ENCODE measurements at places on chromosomes 16 and 17.

DNA sequence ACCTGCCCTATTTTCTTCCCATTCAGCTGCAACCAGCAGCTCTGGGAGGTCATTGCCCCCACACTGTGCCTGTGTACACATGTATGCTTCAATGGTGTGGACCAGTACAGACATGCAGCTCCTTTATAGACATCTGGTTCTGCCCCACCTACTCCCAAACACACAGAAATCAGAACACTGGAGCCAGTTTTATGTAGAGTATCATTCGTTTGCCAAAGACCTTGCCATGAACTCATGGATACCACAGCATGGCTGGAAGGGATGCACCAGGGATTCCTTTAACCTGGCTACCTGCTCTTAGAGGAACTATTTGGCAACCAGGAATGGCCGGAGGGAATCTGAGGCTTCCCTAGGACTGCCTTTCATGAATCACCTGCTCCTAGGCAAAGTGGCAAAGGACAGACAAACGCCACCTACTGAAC, 60.4 kb downstream of the ZFHX3 start:
- DNase-seq, result no peak

- DNase-seq, result no peak
These were observed 1373.8 kb upstream of the GOT2 start for GRCh38 chr16:60107871-60108270.

- DNase-seq, result no peak
These were observed 75.8 kb downstream of the TEX14 start for GRCh38 chr17:58615768-58616659.

- DNase-seq, result no peak
These were observed 470 bp upstream of the GGT6 start for GRCh38 chr17:4560837-4561256.

GRCh38 chr17:37131669-37132611, 183.2 kb downstream of the AATF start:
- DNase-seq, result no peak

DNA sequence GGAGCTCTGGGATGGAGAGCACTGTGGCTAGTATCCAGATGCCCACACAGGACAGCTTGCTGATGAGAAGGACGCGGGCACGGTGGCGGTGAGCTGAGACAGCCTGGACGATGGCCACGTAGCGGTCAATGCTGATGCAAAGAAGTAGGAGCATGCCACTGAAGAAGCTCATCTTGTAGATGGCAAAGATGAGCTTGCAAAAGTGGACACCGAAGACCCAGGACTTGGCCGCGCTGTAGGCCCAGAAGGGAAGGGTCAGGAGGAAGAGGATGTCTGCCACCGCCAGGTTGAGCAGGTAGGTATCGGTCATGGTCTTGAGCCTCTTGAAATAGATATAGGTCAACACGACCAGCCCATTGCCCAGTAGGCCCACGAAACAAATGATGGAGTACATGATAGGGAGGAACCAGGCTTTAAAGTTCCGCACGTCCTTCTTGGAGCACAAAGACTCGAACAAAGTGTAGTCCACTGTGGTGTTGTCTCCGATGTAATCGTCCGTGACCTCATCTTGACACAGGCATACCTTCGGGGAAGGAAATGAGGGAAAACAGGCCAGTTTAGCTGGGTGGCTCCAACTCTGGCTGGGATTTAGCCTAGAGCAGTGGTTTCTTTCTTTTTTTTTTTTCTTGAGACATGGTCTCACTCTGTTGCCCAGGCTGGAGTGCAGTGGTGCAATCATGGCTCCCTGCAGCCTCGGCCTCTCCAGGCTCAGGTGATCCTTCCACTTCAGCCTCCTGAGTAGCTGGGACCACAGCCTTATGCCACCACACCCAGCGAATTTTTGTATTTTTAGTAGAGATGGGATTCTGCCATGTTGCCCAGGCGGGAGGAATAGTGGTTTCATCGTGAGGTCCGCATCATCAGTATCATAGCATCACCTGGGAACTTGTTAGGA, 9.7 kb downstream of the CCR7 start:
- no peak for DNase-seq

DNA sequence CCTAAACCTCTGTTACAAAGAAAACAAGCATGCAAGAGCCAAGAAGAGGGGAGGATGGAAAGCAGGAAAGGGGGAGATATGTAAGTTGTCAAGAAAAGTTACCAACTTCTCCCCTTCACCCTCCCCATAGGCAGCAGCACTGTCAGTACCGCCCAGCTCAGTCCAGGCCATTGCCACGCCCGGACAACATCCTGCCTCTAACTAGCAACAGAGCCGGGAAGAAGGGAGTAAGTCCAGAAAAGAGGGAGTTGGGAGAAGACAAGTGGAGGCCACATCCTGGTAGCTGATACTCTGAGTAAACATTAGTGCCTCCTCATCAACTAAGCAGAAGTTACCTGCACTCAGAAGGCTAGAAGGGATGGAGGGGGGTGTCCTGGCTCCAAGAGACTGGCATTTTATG, 113.6 kb downstream of the SMG6 start:
- peak; percentile 65 for DNase-seq

- DNase-seq, result no peak
These were observed 38.2 kb downstream of the GRB2 start for GRCh38 chr17:75367312-75367711.

DNA sequence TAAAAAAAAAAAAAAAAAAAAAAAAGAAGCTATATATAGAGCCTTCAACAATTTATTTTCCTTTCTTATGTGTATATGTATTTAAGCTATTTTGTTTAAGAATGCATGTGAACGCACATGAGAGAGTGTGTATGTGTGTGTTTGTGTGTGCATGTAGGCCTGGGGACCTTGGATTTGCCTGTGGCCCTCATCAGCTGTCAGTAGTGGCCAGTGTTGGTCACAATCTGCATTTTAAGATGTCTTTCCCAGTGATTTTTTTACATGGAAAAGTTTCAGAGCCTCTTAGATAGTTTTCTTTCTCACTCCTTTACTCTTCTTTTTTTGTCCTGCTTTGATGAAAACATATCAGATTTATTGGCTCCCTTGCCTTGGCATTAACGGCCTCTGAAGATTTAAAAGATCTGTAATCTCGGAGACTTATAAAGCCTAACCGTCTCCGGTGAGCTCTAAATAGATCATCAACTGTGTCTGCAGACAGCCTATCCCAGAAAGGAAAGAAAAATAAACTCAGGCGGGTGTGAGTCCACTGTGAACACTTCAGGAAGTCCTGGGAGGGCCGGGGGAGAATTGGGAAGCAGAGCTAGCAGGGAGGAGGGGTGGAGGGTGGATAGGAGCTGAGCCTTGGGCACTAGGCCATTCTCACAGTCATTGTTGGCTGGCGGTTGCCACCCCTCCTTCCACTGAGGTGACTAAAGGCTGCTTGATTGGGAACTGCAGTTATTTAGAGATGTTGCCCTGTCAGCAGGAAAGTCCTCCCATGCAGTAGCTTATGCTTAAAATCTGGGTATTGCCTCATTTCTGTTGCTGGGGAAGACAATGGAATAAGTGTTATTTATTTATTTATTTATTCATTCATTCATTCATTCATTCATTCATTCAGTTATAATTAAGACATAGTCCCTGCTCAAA, 86.8 kb downstream of the WWP2 start:
- DNase-seq, result peak; percentile 96

- DNase-seq, result peak; percentile 35
These were observed 23.8 kb upstream of the SLC12A3 start for GRCh38 chr16:56841233-56841632.

DNA sequence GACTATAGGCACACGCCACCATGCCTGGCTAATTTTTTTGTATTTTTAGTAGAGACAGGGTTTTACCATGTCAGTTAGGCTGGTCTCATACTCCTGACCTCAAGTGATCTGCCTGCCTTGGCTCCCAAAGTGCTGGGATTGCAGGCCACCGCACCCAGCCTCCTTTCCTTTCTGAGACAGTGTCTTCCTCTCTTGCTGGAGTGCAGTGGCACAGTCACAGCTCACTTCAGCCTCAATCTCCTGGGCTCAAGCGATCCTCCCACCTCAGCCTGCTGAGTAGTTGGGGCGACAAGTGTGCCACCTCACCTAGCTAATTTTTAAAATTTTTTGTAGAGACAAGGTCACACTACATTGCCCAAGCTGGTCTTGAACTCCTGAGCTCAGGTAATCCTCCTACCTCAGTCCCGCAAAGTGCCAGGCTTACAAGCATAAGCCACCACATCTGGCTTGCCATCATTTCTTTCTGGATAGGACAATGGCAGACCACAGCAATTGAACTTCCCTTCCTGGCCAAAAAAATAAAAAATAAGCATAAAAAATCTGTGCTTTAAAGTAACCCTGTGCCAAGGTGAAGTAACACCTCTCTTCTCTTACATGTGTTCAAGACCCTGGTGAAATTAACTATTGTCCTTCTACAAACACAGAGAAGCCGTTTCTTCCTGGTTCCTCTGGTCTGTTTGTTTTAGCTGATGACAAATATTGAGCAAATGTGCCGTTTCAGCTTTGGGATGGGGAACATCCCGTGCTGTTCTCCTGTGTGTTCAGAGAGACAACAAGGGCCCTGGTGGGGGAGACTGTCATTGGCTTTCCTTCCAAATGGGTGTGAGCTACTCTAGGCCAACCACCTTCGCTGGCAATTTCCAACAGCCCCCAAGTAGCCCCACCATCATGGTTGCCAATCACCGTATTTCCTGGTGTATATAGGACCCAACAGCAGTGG, 60.2 kb downstream of the EMP2 start:
- DNase-seq, result no peak

DNA sequence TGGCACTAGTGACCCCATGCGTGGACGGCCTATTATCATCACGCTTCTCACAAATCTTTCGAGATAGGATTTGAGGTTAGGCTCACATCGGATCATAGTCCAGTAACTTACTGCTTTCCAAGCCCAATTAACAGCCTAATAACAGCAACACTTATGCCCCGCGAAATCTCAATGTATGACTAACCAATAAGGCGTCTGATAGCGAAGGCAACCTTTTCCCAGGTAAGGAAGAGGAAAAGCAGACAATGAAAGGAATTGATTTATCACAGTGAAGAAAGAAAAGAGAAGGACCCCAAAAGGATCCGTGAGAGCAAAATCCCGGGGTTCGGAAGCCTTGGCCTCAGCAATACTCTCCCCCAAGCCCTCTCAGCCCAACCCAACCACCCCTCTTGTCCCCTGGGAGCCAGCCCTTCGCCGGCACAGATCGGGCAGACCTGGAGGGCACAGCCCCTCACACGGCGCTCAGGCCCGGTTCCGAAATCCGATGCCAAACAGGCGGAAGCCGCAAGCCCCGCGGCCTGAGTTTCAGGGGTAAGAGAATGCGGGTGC, 534 bp downstream of the GPATCH8 start:
- no peak for DNase-seq

GRCh38 chr17:14101976-14102375, 32.7 kb downstream of the COX10 start:
- DNase-seq, result no peak

GRCh38 chr16:70695331-70696070, 9.6 kb upstream of the MTSS2 start:
- peak; percentile 67 for DNase-seq

DNA sequence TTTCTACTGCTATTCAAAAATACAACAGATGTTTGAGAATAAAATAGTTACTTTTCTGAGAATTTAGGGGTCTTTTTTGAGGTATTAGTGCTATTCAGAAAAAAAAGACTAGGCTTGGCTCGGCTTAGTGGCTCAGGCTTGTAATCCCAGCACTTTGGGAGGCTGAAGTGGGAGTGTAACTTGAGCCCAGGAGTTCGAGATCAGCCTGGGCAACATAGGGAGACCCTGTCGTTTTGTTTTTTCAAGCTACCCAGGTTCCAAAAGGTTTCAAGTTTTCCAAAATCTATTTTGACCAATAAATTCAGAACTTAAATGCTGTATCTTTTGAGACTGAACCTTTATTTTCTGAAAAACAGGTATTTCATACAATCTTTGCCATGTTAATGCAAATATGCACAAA, 3.2 kb upstream of the ARL6IP1 start:
- no peak for DNase-seq

- DNase-seq, result peak; percentile 52
These were observed 10.7 kb upstream of the ZNF19 start for GRCh38 chr16:71499775-71500364.

DNA sequence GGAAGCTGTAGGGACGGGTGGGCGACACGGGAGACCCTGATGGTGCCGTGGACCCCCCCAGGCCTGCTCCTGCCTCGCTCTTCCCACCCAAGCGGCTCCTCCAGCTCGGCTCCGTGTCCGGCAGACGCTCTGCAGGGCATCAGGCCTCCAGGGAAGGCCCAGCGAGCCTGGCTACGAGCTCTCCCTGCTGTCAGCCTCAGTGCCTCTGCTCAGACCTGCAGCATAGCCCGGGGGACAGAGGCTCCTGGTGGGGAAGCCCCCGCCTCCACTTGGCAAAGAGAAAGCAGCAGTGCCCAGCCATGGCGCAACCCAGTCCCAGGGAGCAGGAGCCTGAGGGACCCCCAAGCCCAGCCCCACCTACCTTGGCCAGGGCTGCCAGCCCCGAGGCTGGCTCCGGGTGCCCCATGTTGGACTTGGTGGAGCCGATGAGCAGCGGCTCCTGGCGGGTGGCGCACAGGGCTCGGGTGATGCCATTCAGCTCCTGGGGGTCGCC, 5.9 kb downstream of the FASN start:
- no peak for DNase-seq

DNA sequence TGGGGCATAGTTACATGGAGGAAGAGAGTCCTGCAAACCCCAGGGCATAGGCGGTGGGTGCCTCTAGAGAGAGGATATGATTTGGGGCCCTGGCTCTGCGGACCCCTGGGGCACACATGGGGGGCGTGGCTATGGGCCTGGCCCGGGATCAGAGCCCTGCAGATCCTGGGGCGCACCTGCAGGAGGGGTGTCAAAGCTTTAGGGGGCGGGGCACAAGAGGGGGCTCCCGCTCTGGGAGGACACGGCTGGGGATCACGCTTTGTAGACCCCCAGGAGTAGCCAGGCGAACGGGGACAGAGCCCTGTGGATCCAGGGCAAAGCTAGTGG, 497 bp downstream of the BCL7C start:
- DNase-seq, result no peak

GRCh38 chr17:27525836-27526603, 69.8 kb downstream of the KSR1 start:
- no peak for DNase-seq

DNA sequence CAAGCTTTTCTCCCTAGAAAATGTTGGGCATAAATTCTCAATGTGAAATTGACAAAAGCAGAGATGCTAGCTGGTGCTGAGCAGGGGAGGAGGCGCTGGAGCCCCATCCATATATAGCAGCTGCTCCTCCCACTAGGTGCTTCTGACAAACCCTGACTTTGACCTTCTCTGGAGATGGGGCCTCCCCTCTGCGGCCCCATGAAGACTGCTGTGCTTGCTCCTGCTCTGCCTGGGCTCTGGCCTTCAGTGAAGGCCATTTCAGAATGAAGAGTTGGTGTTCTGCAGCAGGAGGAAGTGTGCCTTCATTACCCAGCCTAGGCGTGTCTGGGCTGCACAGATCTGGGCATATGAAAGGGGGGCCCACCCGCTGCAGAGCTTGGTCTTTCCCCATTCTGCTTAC, 29.7 kb downstream of the ASIC2 start:
- no peak for DNase-seq

- no peak for DNase-seq
These were observed 292.0 kb downstream of the CPPED1 start for GRCh38 chr16:12511708-12512107.

- no peak for DNase-seq
These were observed 177.5 kb downstream of the RBFOX3 start for GRCh38 chr17:79433379-79433778.
